Effector memory CD8-positive, alpha-beta T cell (primary cell): ENCODE measurements at places on chromosomes 2 and 18.

- DNase-seq: no peak
These were observed 620 bp downstream of the NGEF start for GRCh38 chr2:233012301-233012971.

- no peak for DNase-seq
These were observed 80.3 kb downstream of the GYPC start for GRCh38 chr2:126736133-126736874.

GRCh38 chr18:69590150-69590549, 189.5 kb downstream of the DOK6 start:
- no peak for DNase-seq

DNA sequence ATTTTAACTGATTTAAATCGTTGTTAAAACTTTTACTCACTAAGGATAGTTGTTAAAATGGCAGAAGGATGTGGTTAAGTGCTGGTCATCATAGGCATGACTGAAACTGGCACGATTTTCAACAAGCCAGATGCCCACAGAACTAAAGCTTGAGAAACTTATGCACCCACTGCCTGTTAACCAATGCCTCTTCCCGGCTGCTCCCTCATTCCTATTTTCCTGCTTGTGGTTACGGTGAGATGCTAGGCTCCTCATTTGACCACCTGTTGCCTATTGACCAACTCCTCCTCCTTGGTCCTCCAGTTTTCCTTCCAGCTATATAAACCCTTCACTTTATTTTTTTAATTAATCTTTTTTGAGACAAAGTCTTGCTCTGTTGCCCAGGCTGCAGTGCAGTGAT, 238.7 kb downstream of the TFCP2L1 start:
- no peak for DNase-seq

DNA sequence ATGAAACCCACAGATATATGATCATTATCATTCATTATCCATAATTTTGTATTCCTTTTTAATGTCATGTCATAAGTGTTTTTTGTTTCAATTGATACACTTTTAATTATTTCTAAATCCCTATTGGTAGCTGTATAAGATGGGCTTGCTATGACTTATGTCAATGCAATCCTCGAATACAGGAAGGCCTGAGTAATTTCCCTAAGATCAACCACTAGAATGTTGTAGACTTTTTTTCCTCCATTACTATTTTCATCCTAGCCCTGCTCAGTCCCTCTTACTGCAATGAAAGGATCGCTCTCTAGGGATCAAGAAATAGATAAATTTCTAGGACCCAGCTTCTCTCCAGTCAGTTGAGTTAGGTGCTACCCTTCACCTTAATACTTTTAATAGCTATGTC, 186.3 kb downstream of the KCNE4 start:
- DNase-seq: no peak

DNA sequence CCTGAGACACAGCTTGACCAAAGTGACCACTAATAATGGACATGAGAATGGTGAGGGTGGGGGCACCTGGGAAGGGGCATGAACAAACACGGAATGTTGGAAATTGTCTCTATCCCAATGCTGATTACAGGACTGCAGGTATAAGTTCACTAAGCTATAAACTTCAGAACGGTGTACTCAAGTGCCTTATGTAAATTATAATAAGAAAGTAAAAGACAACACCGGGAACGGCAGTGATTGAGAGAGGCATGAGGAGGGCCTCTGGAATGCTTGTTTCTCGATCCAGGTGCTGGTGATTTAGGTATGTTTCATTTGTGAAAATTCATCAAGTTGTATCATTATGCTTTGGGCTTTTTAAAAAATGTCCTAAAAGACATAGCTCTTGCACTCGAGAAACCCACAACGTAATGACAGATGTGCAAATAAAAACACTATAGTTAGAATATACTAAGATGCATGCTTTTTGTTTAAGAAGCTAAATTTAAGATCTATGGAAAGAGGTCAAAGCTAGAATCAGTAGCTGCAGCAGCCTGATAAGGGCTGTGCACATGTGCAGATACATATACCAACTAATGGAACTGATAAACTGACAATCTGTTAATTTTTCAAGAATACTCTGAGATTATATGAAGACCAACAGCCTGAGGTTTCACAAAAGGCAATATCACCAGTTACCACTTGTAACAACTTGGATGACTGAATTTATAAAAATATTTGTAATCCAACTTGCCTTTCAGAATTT, 7.6 kb downstream of the HIBCH start:
- no peak for DNase-seq

GRCh38 chr2:7083580-7084509, 166.6 kb downstream of the RNF144A start:
- DNase-seq: no peak

GRCh38 chr2:101509499-101510284, 34.8 kb upstream of the RFX8 start:
- no peak for DNase-seq

- DNase-seq: no peak
These were observed 45.0 kb upstream of the ALPP start for GRCh38 chr2:232333361-232334135.

GRCh38 chr2:8546612-8547283, 135.1 kb upstream of the ID2 start:
- DNase-seq: no peak

- DNase-seq: no peak
These were observed 9.0 kb downstream of the RNF144A start for GRCh38 chr2:6926071-6926732.

GRCh38 chr18:13885009-13885408, 30.3 kb downstream of the MC2R start:
- DNase-seq: no peak

DNA sequence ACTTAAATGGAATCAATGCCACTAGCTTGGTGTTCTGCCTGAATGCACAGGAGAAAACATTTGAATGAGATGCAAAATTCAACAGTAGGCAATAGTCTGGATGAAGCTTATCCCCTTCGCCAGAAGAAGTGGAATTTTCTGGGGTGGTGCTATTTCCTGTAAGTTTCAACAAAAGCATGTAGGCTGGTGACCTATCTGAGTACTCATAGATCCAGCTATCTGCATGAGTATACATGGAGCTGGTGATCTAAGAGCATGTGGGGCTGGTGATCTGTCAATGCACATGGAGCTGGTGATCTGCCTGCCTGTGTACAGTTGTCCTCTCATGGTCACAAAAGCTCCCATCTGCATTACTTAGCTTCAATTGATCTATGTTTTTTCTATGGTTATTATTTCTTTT, 71.2 kb downstream of the SLC9A4 start:
- DNase-seq: no peak

DNA sequence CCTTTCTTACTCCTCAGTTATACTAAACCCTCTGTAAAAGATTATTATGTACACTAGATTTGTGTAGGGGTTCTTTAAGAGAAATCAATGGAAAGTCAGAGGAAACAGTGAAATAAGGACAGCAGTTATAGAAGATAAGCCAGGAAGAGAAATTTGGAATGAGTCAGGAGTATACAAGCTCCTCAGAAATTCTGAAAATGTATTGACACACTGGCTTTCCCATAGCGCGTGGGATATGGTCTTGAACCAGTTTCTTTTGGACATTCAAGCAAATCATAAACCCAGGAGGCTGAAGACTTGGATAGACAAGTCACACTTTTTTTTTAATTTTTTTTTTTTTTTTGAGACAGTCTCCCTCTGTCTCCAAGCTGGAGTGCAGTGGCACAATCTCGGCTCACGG, 316.1 kb upstream of the MMADHC start:
- DNase-seq: no peak

DNA sequence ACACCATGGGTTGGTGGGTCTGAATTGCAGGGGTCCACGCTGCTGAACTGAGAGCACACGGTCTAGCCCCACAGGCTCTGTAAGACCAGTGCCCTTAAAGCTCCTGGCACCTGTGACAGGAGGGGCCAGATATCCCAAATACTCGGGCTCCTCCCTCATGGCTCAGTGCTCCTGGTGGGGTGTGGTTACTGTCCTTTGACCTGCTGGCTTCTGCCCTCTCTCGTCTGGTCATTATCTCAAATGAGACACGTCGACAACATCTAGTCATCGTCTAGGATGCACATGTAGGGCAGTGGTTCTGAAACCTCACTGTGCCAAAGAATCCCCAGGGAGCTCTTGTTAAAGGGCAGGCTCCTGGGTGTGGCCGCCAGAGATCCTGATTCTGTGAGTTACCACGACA, 258.4 kb downstream of the LOXHD1 start:
- DNase-seq: no peak

DNA sequence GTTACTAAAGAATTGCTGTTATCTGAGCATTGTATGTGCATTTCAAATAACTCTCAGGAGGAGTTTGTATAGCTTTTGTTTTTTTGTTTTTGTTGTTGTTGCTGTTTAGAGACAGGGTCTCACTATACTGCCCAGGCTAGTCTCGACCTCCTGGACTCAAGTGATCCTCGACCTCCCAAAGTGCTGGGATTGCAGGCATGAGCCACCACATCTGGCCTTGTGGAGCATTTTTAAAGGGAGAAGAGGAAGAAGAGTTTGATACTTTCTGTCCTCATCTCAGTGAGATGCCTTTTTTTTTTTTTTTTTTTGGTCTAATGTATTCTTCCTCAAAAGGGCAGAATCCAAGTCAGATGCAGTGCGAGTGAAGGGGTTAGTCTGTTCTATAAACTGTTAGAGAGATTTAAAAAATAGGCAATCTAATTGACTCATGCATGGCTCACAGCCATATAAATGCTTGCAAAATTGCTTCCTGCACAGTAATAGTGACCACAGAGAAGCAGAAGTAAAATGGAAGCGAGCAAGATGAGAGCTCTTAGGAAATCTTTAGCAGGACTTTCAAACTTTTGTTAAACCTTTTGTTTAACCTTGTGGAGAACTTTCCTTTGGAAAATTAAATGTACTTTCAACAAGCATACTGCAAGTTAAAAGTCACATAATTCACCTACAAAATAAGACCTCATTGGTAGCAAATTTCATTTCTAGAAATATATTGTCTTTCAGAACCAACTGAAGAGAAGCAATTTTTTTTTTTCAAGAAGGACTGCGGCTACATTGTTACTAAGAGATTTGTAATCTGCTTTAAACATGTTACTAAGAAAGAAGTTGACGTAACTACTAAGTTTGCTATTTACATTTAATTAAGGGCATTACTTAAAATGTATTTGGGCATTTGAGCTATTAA, 52.3 kb upstream of the ROCK1 start:
- DNase-seq: no peak

- DNase-seq: no peak
These were observed 12.3 kb downstream of the FBLN7 start for GRCh38 chr2:112150447-112150846.

DNA sequence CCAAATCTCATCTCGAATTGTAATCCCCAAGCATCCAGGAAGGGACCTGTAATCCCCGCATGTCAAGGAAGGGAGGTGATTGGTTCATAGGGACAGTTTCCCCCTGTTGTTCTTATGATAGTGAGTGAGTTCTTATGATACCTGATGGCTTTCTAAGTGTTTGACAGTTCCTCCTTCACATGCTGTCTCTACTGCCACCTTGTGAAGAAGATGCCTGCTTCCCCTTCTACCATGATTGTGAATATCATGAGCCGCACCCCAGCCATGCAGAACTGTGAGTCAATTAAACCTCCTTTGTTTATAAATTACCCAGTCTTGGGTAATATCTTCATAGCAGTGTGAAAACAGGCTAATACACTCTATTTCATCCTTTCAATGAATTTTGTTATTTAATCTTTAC, 446.7 kb downstream of the RNF144A start:
- no peak for DNase-seq

DNA sequence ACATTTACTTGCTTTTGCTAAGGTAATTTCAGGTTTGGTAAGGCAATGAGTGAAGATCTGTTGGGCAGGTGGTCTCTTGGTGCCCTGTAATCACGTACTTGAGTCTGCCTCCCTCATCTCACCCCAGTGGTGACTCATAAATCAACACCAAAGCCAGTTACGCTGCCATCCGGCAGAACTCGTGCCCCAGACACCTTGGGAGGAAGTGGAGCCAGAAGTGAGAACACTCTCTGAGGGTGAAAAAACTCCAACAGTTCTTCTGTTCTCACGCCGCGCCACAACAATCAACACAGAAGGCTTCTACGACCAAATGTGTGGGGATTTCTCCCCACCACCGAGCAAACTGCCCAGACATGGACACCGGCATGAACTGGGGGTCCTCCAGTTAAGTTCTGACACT, 206.2 kb downstream of the ARL4C start:
- peak; percentile 83 for DNase-seq

GRCh38 chr18:7608174-7608550, 41.0 kb downstream of the PTPRM start:
- DNase-seq: no peak

GRCh38 chr2:179890666-179891065, 29.3 kb upstream of the ZNF385B start:
- DNase-seq: no peak

DNA sequence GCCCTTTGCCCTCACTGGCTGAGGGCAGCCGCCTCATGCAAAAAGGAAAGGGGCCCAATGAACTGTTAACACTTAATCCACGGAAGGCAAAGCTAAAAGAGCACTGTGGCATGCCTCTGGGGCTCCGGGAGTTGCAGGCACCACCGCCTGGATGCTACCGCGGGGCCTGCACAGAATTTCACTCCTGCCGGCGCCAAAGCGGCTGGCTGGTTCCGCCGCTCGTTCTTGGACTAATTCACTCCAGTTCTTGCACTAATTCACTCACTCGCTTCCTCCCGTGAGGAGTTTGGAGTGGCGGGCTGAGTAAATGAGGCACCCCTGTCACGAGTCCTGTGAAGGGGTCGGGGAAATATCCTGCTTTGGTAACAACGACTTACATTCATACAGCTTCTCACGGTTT, 14.0 kb upstream of the MAPK4 start:
- no peak for DNase-seq

DNA sequence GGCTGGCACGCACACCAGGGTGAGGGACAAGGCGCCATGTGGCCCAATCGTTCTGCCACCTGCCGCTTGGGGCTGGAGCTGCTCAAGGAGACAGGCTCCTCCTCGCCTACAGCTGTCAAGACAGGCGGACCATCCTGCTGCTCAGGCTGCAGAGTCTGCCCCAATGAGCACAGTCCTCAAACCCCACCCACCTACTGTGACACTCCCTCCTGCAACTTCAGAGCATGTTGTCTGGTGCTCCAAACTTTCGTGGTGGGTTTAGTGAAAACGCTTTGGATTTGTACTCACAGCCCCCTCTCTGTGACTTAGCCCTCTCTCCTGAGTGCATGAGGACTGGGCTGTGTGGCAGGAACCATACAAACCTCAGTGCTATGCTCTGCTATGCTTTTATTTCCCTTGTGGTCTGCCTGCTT, 23.2 kb upstream of the SLC35F6 start:
- peak; percentile 18 for DNase-seq

GRCh38 chr2:238631491-238632180, 204.9 kb downstream of the ASB1 start:
- DNase-seq: no peak

GRCh38 chr18:79497638-79498081, 101.9 kb downstream of the NFATC1 start:
- no peak for DNase-seq

- no peak for DNase-seq
These were observed 149.7 kb downstream of the MREG start for GRCh38 chr2:215863687-215864086.

DNA sequence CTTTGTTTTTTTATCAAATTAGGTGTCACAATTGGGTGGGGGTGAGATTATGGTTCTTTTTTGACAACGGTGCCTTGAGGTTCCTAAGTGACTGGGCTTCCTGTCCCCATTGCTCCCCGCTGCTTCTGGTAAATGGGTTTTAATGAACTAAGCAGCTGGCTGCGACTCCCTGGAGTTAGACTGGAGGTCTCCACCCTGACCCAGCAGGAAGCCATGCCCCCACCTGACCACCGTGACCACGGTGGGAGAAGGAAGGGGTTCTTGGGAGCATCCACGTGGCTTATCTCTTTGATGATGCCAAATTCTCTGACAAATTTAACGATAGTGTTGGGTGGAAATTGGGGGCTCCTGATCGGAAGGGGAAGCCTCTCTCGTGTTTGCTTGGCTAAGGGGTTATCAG, 12.2 kb downstream of the CNDP2 start:
- DNase-seq: no peak

GRCh38 chr2:235542733-235543127, 48.9 kb downstream of the AGAP1 start:
- DNase-seq: no peak
